B cell (primary cell): ENCODE measurements at places on chromosomes 1 and 21.

- DNase-seq: no peak
Observed at GRCh38 chr1:238787471-238787870, 598.9 kb upstream of the CHRM3 start.

GRCh38 chr1:54337928-54338327 lies 68.3 kb downstream of the SSBP3 start:
- no peak for DNase-seq

DNA sequence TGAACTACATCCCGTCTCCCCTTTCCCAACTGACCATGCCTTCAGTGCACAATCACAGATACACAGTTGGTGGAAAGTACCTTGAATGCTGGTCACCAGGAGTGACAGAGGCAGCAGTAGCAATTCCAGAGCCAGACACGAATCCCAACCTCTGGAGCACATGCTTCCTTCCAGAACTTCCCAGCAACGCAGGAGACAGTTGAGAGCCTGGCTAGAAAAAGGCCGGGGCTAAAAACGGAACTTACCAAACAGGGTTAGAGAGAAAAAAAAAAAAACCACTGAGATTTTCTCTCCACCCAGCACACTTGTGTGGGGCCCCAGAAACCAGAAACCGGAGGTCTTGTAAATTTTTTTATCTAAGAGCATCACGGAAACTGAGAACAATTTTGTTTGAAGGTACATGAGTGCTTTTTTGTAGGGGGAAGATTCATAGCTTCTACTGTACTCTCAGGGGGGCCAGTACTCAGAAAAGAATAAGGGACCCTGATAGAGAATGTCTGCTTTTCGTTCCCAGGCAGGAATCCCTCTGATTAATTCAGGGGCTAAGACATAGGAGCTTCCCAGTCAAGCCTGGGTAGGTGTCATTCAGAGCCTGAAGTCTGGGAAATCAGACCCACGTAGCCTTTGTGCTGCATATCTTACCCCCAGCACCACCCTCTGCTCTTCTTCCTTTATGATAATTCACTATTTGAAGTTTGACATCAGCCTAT lies at the start of gene CD48:
CD48 (minus strand) TSS at position 221 of the 710 bp plus-strand sequence; CDS start at position 162, 59 bp downstream.
- DNase-seq: peak; percentile 80

DNA sequence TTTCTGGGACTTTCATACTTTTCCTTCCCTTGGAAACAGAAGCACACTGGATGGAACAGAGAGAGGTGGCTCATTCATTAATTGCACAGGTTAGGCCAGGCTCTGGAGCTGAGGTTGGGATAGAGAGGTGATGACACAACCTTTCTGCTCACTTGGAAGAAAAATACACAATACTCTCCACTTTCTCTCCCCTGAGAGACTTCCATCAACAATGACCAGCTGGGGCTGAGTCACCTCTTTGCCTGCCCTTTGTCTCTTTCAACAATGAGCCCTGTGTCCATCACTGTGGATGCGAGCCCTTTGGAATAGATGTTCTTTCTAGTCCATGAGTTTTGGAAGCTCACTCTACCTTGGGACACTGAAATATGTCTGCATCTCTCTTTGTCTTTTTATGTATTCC lies 43.1 kb downstream of the ATP2B4 start:
- no peak for DNase-seq

DNA sequence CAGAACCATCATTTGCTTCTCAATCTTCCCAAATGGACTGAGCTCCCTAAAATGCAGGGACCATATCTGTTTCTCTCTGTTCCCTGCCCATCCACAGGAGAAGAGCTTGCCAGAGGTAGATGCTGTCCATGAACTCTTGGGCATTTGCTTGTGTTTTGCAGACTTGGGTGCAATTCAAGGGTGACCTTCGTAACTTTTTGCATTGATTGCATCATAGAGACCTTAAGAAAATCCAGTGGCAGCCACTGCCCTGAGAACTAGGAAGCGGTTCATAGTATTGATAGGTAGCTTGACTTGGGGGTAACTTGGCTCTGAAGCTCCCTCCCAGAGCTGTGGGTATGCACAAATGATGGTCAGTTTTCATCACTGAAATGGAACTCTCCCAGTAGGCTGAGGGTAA lies 34.3 kb upstream of the EDEM3 start:
- DNase-seq: no peak

GRCh38 chr1:25959611-25960010 lies 38.3 kb downstream of the PAFAH2 start:
- no peak for DNase-seq

GRCh38 chr1:205546541-205546940 lies 42.1 kb downstream of the CDK18 start:
- no peak for DNase-seq

DNA sequence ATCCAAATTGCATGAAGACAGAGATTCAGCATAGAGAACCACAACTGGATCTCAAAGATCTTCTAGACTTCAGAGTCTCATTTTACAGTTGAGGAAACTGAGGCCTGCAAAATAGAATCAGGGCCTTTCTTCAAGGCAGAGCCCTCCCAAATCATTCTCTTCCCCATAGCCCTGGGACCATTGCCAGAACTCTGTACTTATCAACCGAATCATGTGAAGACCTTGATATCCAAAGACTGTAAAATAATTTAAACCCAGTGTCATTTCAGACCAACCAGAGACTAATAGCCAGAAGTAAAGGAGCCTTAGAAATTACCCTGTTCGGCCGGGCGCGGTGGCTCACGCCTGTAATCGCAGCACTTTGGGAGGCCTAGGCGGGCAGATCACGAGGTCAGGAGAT lies 90.1 kb downstream of the DTL start:
- no peak for DNase-seq

- DNase-seq: no peak
Observed at GRCh38 chr1:17136936-17137335, 17.7 kb upstream of the PADI2 start.

DNA sequence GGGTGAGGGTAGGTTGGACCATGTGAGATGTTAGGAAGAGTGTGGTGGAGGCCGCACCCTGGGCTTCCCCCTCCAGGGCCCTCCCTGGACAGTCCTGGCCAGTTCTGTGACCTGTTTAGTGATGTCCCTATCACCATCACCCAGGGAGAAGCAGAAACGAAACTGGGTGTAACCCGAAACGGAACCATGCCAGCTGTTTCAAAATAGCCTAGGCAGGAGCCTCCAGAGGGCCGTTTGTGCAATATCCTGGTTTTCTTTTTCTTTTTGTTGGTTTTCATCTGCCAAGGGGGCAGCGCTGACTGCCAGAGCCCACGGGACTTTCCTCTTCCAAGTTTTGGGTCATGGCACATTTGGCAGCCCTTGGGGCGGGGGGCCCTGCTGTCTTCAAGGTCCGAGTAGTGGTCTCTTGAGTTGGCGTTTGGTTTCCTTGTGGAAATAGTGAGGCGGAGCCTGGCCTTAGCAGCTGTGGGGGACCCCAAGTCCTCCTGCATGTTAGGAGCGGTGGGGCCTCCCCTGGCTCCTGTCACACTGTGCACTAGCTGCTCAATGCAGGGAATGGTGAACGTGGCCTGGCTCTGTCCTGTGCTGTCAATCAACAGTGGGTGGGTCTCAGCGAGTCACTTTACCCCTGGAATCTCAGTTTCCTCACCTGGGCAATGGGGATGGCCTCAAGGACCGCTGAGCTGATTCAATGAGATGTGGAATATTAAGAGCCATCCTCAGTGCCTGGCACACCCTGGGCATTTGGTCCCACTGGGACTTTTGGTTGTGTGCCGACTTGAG lies 90.7 kb downstream of the ARHGEF10L start:
- DNase-seq: peak; percentile 36

- DNase-seq: no peak
Observed at GRCh38 chr21:43588957-43589356, 70.3 kb downstream of the HSF2BP start.

DNA sequence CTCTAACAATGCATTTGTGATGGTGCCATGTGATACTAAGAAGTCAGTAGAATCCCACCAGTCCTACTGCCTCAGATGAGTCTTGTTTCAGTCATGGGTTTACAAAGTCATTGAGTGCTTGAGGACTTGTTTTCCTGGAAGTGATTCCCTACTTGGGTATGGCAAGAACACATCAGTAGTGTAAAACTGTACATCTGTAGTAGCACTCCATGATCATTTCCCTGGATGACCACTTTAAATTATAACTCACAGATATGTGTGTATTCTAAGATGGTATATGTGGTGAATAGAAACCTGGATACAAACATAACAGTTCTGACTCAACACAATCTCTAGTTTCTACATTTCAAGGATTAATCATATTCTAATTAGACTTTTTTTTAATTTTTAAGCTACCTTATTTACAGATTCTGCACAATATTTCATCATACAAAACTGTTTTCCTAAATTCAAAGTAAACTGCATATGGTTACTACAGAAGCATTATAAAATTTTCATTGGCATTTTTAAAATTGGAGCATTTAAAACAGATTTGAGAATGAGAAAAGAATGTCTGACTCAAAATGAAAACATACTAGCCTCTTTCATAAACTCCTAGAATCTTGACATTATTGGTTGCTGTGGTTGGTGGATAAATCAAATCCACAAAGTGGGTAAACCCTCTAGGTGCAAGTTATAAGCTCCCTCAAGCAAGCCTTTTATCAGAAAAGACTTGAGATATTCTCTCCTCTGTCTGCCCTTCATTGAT lies 6.8 kb upstream of the PSMG1 start:
- no peak for DNase-seq

DNA sequence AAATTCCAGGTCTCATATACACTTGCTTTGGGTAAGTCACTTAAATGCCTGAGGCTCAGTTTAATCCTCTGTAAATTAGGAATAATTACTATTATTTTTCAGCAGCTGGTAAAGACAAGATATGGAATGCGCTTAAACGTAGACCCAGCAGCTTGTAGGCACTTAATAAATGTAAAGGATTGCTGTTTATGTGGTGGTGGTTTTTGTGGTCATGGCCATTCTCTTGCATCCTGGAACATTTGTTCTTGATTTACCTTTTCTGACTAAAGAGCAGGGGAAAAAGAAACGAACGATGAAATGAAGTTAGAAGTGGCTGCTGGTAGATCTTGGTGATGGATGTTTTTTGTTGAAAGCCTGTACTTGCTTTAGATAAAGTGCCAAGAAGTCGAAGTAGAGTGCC lies 195.0 kb upstream of the FOXD3 start:
- no peak for DNase-seq

DNA sequence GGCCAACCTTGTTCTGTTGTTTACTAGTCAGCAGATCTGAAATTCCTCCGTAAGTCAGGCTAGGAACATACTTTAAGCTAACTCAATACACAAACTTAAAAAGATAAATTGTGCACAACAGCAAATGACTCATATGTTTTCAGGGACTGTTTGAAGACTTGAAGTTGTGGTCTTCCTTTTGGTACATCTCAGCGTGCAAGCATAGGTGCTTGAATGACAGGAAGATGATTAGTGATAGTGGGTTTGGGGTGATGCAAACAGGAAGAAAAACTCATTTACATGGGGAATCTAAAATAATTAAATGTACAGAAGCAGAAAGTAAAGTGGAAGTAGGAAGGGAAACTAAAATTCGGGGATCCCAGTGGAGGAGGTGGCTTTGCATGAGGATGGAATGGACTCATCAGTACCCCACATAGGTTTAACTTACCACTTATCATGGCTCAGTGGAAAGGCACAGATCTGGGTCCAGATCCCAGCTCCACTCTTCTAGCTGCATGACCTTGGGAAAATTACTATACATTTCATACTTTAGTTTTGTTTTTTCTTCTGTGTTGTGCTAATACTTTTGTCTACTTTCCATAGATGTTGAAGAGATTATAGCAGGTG lies 122.3 kb downstream of the XCL2 start:
- DNase-seq: no peak

DNA sequence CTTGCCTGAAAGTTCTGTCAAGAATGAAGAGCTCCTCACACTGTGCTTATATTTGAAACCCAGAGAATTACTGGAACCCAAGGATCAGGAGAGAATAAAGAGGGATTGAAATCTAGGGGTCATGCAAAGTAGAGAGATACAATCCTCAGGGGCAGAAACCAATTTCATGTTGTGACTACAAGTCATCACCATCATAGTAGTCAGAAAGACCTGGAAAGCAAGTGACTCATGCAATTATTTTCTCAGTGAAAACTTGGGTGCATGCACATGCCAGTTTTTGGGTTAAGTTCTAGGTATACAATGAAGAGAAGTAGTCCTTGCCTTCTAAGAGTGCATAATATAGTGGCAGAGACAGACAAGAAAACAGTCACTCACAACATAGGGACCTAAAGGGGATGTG lies 210.0 kb downstream of the ZC3H11B start:
- no peak for DNase-seq

DNA sequence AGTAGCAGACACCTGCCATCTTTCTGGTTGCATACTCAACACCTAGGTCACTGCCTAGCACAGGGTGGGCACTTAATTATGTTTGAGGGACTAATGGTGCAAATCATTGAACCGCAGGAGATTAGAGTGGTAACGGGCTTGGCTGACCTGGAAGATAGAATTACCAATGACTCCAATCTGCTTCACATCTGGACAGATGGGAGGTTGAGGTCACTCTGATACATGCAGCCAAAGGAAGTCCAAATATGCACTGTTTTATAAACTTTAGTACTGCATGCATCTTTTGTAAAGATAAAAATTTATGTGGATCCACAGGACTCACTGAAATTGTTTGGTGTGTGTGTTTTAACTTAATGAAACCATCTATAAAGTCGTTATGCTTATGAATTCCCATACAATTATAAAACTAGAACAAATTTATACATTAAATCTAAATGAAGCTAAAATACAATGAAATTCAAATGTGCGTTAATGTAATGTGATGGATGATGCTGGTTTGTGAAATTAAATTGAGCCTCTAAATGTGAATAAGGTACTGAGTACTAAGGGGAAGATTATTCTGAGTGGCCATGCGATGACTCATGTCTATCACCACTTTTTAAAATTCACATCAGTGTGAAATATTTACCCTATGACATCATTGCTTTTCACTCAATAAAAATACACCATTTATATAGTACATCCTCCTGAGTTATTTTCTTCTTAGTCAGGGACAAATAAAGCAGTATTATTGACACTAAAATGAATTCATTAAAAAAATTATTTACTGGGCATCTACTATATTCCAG lies 224.7 kb upstream of the FAM78B start:
- no peak for DNase-seq

GRCh38 chr1:63935143-63935542 lies 161.3 kb downstream of the ROR1 start:
- no peak for DNase-seq

DNA sequence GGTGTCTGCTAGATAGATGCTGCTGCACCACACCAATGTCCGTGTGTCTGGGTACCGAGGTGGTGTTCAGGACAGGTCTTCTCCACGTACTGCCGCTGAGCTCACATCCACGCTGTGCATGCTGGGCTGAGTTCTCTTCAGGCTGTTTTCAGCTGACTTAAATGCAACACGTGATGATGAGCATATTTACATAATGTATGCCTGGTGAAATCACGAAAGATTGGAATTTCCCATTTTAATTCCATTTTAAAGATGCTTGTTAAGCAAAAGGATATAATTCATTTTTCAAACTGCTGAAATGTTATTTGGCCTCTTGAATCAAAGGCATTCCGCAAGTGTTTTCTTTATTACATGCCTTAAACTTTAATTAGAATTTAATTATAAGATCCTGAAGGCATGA lies 107.9 kb downstream of the FGGY start:
- DNase-seq: no peak

GRCh38 chr1:19209439-19209989 lies 552 bp downstream of the UBR4 start:
- no peak for DNase-seq

- no peak for DNase-seq
Observed at GRCh38 chr1:176157995-176158394, 49.1 kb downstream of the COP1 start.
